ENCODE measurements at places on chromosomes 11 and 22.

DNA sequence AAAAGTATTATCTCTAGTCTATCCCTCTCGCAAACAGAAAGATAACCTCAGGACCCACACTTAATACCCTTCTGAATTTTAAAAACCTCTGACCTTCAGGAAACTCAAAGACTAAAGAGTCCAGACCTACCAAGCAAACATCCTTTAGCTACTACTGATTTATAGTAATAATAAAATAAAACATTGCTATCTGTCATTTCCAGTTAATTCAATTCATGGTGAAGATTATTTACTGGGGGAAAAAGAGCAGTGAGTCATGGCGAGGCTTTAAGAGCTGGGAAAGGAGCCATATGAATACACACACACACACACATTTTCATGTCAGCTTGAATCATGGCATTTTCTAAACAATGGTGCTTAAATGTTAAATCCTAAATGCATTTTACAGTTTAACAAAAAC, 87.1 kb downstream of the FAM76B start:
- DNase-seq = no peak

DNA sequence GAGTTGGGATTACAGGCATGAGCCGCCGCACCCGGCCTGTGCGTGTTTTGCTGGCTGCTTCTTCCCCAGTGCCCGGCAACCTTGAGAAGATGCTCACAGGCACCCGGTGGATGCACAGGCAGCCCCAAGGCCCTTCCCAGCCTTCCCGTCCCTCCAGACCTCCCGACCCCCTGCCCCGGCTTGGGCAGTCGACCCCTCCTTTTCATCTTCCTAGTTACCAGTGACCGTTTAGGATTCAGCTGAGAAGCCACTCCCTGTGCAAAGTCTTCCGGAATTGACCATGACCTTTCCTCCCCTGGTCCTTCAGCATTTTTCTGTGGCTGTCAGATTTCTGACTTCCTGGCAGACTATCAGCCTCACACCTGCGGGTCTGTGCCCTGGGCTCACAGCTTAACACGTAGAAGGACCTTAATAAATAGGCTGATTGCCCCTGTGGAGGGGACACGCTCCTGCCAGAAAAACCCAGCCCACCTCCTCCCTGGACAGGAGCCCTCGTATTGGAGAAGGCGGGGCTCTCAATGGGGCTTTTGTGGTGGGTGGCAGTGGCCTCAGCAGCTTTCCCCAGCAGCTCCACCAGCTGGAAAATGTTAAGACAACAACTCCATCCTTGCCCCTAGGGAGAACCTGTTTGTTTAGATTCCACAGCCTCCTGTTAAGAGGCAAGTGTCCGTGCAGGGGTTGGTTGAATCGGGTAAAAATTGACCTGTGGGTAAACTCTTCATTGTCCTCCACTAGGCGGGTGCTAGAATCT, 10.4 kb upstream of the ANO1 start:
- DNase-seq = no peak

GRCh38 chr11:122036018-122036417, 80.0 kb downstream of the BLID start:
- no peak for DNase-seq

- no peak for DNase-seq
These were observed 5.7 kb upstream of the ACAT1 start for GRCh38 chr11:108115500-108116140.

GRCh38 chr11:119418759-119419158, 4.2 kb downstream of the THY1 start:
- no peak for DNase-seq

GRCh38 chr11:67607507-67607906, 771 bp downstream of the NDUFV1 start:
- no peak for DNase-seq

- DNase-seq = no peak
These were observed 30.5 kb upstream of the P4HA3 start for GRCh38 chr11:74341921-74342320.

- DNase-seq = no peak
These were observed 558.3 kb downstream of the JRKL start for GRCh38 chr11:96948066-96948465.

- no peak for DNase-seq
These were observed 31.9 kb upstream of the DBX1 start for GRCh38 chr11:20192151-20192550.

DNA sequence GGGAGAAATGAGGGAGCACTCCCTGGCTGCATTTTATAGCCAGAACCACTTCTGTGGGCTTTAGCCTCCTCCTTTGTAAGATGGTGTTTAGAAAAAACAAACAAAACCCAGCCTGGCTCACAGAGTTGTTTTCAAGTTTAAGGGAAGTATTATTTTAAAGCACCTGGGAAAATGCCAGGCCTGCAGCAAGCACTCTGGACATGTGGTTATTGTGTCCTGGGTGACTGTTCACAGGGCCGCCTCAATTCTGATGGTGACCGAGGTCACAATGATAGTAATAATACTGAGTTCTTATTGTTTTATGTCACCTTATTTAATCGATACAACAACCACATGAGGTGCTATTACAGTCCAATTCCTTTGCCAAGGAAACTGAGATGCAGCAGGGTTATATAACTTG, 20.7 kb upstream of the SLC22A12 start:
- no peak for DNase-seq

DNA sequence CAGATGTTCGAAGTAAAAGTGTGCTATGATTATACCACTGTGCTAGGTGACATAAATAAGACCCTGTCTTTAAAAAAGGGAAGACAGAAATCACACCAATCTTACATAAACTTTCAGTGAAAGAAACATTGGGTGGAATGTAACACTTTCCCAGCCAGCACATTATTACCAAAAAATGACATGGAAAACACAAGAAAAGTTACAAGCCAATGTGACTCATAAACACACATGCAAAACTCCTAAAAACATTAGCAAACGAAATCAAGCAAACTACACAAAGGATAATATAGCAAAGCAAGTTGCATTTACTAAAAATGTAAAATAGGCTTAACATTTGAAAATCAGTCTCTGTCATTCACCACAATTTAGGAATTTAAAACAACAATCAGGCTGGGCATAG, 47.0 kb downstream of the SBF2 start:
- DNase-seq = no peak

All from stimulated activated naive B cell treated with anti-CD40 and anti-IgM and Interleukin-4, amounts not matched to agents 10 μg/mL and 1 μg/mL and 100 μg/mL, for 72 hours (primary cell).